ENCODE measurements at places on chromosomes 2 and 18.

DNA sequence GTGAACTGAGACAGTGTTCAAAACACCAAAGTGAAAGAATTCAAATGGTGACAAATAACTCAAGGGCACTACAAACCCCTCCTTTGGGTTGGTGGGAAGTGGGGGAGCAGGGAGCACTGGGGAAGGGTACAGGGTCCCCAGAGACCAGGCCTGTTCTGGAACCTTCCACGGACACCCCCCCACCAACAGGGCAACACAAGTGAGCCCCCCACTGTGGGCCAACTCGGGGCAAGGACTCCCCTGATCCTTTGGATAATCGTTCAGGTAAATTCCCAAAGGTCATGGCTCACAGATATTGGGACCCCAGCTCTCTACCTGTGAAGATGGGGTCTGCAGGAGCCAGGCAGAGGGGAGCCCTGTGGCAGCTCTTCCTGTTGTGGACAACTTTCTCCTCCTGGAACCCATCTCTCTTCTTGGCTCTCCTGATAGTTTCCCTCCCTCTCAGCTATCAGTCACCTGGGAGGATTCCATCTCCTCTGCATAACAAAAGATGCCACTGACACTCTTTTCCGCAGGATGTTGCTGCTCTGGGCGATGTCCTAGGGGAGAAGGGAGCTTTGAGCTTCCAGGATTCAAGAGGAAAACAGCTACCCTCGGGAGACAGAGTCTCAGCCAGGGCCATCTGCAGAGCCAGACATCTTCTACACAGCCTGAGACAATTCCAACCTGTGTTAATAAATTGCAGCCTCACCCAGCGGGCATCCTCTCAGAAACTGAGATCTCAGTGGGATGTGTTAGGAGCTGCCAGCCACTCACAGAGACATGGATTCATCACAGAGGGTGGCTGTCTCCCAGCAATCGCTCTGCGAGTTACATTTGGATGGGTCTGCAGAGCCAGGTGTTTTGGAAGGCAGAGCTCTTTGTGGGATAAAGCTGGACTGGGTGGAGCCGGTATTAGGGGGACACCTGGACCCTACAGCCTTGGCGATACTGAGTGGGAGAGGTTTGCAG is 35.4 kb downstream of the MBP start:
- no peak for DNase-seq

DNA sequence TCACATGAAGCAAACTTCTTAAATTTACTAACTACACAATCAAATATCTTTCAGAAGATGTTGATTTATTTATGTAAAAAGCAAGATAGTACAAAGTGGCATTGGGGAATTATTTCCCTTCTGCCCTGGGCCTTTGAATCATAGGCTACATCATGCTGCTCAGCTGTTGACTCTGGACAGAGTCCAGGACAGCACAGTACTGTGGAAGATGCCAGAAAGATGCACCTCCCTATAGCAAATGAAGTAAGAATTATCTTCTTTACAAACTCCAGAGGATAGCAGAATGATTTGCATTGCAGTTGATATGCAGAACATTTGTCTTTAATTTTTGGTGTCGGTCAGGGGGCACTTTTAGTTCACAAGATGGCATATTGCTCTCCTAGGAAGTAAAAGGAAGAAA is 1354.5 kb upstream of the ZEB2 start:
- peak; percentile 1 for DNase-seq

DNA sequence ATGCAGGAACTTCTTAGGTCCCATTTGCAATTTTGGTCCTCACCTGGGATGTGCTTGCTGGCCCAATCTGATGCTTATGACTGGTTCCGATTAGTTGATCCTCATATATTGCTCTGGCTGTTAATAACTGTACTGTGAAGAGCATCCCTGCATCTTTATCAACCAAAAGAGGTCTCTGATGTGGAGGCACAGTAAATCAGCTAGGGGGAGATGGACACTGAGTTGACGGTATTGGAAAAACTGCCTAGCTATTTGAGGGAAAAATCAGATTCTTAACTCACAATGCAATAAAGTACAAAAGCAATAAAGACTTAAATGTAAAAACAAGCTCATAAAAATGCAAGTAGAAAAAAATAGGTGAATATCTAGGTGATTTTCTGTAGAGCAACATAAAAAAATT is 188.0 kb upstream of the TCF4 start:
- DNase-seq: no peak

DNA sequence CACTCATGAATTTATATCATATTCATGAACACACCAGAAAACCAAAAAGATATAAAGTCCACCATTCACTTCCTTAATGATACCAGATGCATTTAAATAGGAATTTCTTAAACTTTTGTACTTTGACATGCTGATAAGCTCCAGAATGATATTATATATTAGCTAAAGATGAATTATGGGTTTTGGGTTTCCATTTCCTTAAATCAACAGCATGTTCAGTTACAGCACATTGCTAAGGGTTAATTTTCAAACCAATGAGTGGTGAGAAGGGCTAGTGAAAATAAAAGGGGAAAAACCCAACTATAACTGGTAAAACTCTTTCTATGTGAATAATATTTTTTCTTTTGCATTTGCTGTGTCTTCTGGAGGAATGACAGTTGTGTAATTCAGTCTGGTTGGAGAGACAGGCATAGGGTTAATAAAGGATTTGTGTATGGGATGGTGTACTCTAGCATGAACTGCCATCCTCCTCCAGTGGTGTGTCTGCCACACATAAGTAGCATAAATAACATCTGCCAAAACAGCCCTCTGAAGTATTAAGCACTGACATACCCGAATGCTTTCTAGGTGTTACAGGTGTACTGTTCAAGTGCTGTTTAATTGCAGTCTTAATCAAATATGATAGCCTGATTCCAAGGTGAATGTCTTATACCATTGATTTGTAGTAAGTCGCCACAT is 19.3 kb upstream of the CPS1 start:
- no peak for DNase-seq

DNA sequence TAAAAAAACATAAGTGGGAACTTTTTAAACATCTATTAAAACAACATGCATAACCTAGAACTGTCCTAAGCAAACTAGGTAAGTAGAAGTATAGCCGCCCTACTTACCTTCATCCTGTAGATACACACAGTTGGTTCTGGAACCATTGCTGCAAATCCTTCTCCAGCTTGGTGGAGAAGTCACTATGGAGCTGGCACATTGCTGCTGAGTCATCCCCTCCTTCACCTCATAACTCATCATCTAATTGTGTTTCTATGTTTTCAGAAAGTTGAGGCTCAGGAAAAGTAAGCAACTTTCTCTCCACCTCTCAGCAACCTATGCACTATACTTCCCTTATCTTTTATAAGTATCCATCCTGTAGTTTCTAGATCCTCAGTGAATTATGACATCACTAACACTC is 269.8 kb upstream of the MMADHC start:
- DNase-seq: no peak

DNA sequence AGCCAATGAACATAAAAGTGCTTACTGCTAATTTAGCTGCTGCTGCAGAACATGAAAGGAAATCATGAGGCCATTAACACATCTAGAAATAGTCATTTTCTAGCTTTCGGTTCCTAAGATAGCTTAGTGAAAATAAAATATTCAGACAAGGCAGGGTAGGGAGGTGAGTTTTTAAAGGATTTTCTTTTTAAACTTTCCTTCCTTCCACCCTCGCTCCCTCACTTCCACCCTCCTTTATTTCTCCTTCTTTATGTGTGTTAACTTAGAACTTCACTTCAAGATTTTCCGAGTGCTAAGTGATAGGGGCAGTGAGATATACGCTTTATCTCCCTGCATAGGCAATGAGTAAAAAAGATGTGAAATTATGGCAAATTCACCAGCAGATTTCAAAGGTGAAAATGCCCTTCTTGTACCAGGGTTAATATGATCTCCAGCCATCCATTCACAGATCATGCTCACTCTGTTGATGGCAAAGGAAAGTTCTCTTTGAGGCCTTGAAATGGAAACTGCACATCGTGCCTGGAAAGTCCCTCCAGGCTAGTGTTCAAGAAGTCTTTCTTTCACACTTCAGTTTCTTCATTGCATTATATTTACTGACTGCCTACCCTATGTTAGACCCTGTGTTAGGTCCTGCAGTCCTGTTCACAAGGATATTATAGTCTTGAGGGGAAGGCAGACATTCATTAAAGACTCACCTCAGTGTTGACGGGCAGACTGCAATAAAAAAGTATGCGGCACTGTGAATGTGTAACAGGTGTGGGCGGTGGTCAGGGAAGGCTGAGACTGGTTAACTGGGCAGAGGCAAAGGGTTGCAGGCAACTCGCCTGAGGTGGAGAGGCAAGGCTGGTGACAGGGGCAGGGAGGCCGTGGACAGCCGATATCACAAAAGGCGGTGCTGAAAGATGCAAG is 200.8 kb downstream of the PLCL1 start:
- DNase-seq: no peak

- no peak for DNase-seq
Measured at GRCh38 chr18:75162467-75162866, 46.5 kb downstream of the PTGR3 start.

- DNase-seq: peak; percentile 28
Measured at GRCh38 chr2:161238560-161239325, 69.5 kb upstream of the PSMD14 start.

- DNase-seq: no peak
Measured at GRCh38 chr2:179900655-179901054, 39.2 kb upstream of the ZNF385B start.

DNA sequence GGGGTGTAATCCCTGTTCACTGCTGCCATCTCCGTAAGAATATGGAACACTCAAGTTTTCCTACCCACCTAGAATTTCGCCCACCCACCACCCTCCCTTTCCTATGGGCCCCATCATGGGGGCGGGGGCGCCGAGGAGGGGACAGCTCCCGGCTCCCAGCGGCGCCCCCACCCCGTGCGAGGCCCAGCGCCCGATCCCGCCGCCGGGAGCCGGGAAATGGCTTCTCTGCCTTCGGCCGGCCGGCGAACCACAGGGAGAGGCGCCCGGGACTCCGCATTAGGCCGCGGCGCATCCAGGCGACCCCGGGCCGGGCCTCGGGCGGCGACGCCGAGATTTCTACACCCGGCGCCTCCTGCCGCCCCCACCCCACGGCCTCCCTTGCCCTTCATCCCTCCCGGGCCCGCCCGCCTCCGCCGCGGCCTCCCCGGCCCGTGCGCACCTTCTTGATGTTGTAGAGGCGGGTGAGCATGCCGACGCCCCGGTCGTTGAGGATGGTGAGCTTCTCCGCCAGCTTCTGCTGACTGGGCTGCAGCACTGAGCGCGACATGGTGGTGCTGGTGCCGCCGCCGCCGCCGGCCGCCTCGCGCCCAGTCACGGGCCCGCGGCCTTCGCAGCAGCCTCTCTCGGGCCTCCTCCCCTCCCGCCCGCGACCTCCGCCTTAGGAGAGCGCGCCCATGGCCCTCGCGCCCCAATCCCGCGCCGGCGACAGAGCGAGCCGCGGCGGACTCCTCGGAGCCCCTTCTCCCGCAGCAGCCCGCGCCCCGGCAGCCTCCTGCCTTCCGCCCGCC is 510 bp downstream of the NCKAP1 start:
- peak; percentile 32 for DNase-seq

- DNase-seq: no peak
Measured at GRCh38 chr2:114515882-114516281, 73.4 kb downstream of the DPP10 start.

DNA sequence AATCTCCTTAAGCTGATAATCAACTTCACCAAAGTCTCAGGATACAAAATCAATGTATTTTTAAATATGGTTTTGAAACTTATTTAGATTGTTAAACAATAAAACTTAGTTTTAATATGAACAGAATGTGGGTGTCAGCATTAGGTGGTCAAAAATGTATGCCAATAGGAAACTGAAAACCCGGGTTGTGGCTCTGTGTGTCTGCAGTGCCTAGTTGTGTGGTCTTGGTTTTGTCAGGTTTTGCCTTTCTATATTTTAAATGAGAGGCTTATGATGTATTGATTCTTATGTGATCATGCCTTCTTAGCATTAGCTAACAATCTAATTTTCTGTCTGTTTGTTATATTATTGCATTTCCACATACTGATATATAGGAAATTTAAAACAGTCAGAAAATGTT is 227.8 kb downstream of the ZNF407 start:
- DNase-seq: no peak

DNA sequence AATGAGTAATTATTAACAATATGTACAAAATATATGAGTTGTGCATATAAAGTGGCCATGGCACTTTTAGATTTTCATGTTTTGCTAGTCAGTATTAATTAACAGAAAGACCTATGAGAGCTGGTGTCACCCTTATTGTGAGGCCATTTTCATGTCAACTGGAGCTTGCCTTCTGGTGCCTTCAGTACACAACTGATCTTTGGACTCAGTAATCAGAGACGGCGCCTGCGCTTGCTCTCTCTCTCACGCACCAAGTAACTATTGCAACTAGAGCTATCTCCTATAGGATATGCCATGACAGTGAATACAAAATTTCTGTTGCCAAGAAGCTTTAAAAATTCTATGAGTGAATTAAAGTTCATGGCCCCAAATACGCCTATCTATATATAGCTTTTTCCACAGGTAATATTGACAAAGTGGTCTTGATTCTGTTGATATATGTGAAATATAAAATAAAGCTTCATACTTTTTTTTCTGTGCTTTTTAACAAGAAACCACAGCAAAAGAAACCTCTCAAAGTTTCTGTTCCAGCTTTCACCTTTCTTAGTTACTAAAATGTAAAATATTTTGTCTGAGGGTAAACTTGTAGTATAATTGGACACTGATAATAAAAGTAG is 2.9 kb downstream of the SERTAD2 start:
- no peak for DNase-seq

DNA sequence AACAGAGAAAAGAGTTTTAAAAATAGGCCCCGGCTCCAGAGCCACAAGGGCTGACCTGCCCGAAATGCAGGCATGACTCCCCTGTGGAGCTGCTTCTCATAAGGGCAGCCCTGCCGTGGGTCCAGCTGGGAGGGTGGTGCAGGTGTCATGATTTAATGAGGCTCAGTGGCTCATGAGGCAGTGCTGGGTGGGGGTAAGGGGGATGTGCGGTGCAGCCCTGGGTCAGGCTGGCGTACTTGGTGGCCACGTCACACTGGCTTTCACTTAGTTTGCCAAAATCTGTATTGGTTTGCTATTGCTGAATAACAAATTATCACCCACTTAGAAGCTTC is 33.6 kb downstream of the HJURP start:
- no peak for DNase-seq

GRCh38 chr2:99451280-99451679 is 38.5 kb downstream of the REV1 start:
- no peak for DNase-seq

DNA sequence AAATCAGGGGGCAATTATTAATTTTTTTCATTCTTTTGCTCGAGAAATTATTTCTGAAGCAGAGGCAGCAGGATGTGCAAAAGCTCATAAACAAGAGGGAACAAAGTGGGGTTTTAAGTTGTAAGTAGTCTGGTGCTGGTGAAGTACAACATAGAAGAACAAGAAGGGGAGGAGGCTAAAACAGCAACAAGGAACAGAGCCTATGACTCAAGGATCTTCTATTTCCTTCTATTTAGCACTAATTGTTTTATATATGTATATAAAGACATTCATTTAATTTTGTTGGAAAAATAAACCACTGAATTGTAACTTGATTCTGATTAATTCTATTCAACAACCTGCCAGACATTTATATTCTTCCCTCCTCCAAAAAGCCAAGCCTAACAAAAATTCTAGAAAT is 35.0 kb downstream of the YES1 start:
- DNase-seq: peak; percentile 40

- no peak for DNase-seq
Measured at GRCh38 chr2:216564611-216565010, 66.0 kb downstream of the RPL37A start.

GRCh38 chr18:79527656-79528315 is 132.1 kb downstream of the NFATC1 start:
- DNase-seq: no peak

GRCh38 chr18:52670896-52671295 is 330.9 kb downstream of the DCC start:
- no peak for DNase-seq

- DNase-seq: no peak
Measured at GRCh38 chr2:10716581-10716980, 4.8 kb upstream of the ATP6V1C2 start.

Data from foreskin melanocyte (primary cell).